ENCODE measurements at places on chromosomes 7 and 10.

DNA sequence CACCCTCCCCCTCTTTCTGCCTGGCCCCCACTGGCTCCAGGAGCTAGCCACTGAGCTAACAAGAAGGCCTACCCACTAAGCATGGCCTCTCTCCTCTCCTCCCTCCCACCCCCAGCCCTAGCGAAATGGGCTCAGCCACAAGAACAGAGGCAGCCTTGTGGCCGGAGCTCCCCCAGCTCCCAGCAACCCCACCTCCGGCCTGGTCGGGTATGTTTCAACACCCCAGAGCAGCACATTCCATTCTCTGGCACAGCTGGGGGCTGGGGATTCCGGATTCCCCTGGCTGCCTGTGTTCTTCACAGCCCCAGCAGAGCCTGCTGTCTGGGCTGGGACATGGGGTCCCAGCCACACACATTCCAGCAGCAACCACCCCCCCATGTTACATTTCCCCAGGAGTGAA, 9.0 kb downstream of the SFRP5 start:
- DNase-seq: no peak

- no peak for DNase-seq
Measured at GRCh38 chr7:151131592-151132293, 35.8 kb downstream of the GBX1 start.

DNA sequence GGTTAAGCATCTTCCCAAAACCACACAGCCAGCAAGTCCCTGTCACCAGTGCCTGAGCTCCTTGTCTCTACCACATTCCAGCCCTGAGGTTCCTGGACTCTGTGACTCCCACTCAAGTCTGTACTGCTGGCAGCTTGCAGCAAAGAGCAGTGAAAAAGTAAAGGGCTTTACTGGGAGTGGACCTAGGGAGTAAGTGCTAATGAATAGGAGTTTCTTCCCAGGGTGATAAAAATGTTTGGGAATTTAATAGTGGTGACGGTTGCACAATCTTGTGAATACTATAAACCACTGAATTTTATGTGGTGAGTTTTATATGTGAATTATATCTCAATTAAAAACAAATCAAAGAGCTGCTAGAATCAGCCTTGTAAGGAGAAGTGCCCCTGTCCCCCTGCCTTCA, 22.6 kb downstream of the HSPA12A start:
- no peak for DNase-seq

DNA sequence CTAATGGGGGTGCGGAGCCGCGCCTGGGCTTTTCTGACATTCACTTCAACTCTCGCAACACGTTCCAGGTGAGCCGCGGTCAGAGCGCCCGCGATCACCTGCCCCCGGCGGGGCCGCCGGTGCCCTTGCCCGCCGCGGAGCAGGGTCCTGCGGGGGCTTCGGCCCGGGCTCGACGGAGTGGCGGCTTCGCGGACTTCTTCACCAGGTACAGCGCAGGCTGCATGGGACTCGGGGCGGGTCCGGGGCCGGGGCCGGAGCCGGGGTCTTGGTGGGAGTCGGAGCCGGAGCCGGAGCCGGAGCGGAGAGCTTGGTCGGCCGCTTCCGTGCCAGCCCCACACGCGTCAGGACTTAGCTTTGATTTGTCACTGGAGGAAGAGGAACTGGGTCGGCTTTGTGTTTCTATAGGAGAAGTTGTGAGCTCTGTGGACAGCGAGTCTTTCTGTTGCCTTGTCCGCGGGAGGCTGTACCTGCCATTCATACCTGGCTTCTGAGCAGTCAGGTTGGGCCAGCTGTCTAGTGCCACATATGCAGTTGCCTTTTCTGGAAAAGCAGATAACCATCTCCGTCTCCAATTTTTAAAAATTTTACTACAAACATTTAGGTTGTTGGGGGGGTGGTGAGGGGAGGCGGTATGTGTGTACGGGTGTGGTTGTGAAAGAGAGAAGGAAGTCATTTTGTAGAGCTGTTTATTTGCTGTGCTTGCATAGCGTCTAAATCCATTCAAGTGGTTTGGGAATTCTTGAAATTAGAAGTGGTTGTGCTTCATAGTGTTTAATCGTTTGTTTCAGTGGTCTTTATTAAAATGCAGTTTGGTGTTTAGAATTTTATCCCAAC, 1.3 kb downstream of the TBC1D12 start:
- no peak for DNase-seq

DNA sequence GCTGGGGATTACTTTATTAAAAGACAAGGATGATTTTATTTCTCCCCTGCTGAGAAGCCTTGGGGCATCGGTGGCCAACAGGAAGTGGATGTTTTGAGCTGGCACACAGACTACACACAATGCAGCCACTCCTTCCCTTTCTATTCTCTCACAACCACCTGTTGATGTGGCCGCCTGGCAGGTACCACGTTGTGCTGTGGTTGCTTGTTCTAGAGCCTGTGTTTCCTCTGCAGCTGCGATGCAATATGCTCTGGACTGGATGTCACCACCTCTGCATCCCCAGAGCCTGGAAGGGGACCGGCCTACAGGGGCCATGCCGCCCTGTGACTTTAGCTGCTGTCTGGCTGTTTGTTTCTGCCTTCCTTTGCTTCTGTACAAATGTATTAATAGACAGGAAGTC, 195.7 kb upstream of the CELF2 start:
- DNase-seq: no peak

DNA sequence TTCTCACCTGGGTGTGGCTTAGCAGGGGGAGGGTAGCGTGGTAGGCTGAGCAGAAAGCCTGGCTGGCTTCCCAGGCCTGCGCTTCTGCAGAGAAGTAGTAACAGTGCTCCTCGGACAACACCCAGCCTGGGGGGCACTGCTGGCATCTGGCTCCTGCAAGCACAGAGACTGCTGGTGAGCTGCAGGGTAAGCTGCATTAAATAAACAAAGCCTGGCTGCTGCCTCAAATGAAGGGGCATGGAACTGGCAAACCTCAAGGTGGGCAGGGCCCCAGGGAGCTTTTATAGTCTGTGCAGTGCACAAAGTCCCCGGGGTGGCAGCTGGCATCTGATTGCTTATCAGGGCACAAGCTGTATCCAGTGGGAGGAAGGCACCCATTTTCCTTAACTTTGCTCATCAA, 3.9 kb downstream of the KLRG2 start:
- DNase-seq: no peak

- no peak for DNase-seq
Measured at GRCh38 chr10:4383651-4384098, 442.3 kb upstream of the AKR1E2 start.

DNA sequence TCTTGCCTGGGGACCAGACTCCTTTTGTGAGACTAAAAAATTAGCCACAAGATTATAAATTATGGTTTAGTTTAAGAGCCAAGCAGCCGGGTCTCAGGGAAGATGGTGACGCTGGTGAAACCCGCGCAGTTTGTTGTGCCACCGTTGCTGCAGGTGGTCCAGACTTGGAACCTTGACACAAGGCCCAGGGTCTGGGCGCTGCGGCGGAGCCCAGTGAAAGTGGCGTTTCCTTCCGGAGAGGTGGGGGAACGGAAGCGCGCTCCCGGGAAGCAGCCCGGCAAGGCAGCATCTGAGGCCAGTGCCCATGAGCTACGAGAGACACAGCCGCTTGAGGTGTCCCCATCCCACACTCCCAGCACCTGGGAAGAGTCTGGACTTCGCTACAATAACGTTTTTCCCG, 131.6 kb downstream of the SKIDA1 start:
- DNase-seq: no peak

GRCh38 chr10:77349226-77349625, 288.4 kb downstream of the KCNMA1 start:
- no peak for DNase-seq

GRCh38 chr10:86030312-86030711, 336.3 kb downstream of the GRID1 start:
- no peak for DNase-seq

DNA sequence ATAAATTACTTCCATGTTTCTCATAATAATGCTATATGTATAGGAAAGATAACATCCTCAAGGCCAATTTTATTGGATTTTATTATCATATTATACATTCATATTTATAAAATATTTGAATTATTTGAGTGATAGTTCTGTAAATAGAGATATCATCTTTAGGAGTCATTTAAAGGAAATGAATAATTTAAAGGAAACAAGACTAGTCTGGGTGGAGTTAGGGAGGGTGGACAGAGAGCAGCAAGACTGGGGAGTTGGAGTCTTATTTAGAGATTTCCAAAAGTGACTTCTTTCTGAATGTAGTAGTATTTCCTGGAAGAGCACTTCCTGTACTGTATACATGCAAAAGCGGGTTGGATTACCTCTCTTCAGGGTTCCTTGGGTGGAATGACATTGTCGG, 342.3 kb downstream of the SUGCT start:
- DNase-seq: no peak

- DNase-seq: no peak
Measured at GRCh38 chr7:121366852-121367431, 29.2 kb downstream of the FAM3C start.

DNA sequence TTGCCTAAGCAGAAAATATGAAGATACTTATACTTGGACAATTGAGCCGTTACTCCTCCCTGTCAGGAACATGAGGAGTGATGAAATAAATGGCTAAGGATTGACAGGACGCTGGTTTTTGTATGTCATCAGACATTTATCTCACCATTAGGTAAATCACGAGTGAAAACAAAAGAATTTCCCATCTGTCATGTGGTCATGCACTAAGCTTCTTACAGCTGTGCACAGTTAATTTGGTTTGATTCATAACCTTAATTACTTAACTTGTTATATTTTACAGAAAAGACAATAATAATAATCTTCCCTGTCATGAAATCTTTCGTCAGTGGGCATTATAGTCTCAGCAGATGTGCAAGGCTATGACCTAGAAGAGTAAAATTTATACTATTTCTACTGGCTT, 266.5 kb downstream of the HGF start:
- DNase-seq: no peak

DNA sequence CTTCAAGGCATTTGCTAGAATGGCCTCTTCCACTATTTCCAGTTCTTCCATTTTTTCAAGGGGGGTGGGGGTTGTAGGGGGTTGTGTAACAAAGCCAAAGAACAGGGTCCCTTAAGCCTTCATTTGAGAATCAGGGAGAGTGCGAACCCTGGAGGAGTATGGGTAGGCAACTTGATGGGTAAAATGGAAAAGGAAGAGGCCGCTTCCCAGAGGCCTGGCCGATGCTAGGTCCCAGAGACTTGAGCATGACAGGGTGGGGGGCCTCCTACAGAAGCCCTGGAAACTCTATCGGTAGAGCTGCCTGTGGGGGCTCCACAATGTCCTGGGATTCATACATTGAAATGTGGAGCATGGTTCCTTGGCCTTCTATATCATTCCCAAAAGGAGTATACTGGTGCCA, 9.1 kb upstream of the HOXA13 start:
- no peak for DNase-seq

DNA sequence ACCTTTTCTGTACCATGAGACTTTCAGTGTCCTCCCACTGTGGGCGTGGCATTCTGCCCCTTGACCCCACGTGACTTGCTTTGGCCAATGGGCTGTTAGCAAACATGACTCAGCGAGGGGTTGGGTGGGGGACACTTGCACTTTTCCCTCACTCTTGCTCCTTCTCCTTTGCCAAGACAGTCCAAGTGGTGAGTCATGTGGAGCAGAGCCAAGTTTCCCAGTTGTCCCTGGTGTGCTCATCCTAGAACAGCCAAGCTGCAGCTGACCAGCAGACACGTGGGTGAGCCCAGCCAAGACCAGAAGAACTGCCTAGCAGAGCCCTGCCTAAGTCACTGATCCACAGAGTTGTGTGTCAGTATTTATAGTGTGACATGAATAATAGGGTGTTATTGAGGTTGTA, 82.8 kb upstream of the CPXM2 start:
- DNase-seq: no peak

DNA sequence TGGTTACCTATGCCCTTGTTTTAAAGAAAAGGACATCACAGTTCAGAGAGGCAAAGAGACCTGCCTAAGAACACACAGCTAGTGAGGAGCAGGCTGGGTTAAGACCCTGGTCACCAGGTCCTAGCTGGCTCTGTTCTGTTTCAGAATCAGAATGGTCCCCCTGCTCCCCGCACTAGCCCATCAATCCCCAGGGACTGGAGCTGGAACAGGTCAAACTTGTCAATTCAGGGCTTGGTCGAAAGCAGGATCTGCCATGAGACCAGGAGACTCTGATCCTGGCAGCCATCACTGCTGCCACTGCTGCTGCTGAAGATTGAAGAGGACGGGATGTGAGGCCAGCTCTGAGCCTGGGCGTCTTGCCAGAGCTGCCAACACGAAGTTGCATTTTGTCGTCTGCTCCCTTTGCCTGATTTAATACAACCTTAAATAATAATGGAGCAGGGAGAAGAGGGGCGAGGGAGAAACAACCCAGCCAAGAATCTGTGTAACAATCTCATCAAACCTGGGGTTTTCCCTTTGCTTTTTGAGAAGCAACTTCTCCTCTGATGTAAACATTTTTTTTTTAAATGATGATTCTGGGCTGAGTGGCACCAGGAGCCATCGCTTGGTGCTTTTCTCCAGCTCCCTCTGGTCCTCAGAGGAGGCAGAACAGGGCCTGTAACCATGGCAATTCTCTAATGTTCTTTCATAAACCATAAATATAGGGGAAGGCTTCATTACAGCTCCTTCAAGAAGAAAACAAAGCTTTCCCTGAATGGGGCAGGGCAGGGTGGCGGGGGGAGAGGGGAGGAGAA, 119.0 kb upstream of the SORCS3 start:
- DNase-seq: no peak

- DNase-seq: no peak
Measured at GRCh38 chr10:58322072-58322834, 12.6 kb upstream of the UBE2D1 start.

- DNase-seq: no peak
Measured at GRCh38 chr7:126698446-126698845, 554.3 kb downstream of the GRM8 start.

DNA sequence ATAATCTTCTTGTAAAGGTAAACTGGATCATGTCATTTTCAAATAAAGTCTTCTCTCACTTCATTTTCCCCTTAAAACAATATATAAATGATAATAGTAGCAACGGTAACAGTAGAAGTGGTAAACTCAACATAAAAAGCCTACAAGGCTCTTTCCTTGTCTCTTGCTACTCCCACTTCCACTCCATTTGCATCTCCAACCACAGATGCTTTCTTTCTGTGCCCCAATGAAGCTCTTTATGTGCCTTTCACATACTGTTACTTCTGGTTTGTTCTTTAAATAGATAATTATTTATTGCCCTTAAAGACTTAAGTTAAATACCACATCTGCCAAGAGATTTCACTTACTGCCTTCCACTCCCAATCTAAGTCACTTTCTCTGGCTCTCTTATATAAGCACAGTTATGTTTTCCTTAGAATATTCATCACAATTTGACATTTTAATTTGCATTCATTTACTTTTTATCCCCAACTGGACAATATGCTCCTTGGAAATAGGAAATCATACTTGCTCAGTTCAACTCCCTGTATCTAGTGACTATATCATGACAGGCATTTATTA, 149.9 kb downstream of the CRPPA start:
- no peak for DNase-seq

Data from stimulated activated CD8-positive, alpha-beta memory T cell treated with anti-CD3 and anti-CD28 coated beads, Interleukin-15, amount 100 ng/mL, for 1 hour (primary cell).